ENCODE measurements at places on chromosomes 5 and 9.

DNA sequence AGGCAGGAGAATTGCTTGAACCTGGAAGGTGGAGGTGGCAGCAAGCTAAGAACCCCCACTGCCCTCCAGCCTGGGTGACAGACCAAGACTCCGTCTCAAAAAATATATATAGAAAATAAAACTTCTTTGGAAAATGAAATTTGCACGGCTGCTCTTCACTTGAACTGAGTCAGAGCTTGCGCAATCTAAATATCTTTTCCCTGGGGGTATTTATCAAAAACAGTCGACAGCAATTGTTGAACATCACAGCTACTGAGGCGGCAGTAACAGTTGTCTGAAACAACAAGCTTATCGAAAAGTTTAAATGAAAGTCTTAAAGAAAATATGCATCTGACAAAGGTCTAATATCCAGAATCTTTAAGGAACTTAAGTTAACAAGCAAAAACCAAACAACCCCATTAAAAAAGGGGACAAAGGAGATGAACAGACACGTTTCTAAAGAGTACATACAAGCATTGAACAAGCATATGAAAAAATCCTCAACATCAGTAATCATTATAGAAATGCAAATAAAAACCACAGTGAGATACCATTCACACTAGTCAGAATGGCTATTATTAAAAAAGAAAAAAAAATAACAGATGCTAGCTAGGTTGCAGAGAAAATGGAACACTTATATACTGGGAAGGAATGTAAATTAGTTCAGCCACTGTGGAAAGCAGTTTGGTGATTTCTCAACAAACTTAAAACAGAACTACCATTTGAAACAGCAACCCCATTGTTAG, 153.6 kb upstream of the CDH9 start:
- DNase-seq: no peak

- DNase-seq: no peak
These were observed 11.7 kb upstream of the SH3PXD2B start for GRCh38 chr5:172466062-172466461.

DNA sequence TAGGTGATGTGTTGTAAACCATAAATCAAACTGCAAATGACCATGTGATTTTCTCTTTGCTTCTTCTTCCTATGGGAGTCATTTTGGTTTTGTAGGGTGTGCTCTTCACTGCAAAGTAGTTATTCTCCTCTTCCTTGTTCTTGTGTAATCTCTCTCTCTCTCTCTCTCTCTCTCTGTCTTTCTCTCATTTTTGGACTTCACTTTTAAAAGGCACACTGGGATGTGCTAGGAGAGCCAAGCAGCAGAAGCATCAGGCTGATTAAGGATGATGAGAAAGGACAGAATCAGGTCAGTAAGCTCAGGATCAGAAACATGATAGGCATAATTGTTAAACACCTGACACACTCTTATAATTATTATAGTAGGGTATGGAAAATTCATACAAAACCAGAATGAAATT, 505.3 kb upstream of the ZNF608 start:
- no peak for DNase-seq

DNA sequence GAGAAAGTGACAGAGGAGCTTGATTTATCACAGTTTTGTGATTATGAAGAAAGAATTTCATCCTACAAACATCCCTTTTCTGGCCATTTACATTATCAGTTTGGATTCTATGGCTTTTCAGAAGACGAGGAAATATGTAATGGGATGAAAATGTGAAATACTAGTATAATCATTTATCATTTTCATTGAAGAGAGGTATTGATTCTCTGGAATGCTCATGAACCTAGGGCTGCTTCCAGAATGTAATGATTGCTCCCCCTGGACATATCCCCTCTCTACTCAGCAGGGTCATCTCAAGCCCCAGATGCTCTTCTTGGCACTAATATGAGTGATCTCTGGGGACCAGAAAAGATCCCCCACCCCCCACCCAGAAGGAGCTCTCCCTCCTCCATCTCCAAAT, 106.7 kb upstream of the ZNF618 start:
- DNase-seq: no peak

DNA sequence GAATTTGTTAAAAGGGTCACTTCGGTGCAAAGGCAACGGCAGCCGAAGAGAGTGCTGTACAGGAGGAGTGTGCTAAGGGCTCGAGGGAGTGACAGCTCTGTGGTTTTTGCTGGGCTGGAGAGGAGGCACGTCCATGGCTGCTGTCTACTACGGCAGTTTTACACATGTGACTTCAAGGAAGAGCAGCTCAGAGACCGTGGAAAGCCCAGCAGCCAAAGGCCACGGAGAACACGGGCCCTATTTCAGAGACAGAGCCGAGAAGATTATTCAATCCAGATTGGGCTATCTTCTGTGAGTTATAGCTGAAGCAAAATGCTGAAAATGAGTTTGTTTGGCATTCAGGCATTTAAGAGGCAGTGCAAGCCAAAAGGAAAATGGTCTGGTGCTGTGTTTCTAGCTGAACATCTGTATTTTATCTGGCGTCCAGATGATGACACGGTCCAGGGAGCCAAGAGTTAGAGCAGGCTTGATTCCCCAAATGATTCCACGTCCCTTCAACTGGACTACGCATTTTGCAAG, 96.4 kb downstream of the RFK start:
- peak; percentile 62 for DNase-seq

DNA sequence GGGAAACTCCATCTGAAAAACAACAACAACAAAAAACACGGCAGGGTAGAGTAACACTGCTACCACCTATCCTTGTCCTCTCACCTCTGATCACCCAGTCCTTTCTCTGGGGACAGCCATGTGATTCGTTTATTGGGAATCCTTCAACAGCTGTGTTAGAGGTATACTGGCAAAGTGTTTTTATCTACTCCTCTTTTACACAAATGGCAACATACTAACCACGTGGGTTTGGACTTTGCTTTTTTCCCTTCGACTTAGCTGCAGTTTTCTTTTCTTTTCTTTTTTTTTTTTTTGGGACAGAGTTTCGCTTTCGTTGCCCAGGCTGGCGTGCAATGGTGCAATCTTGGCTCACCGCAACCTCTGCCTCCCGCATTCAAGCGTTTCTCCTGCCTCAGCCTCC, 11.2 kb upstream of the SET start:
- DNase-seq: no peak

GRCh38 chr5:96487859-96488258, 54.8 kb upstream of the PCSK1 start:
- no peak for DNase-seq

- DNase-seq: no peak
These were observed 5.9 kb downstream of the NCS1 start for GRCh38 chr9:130177898-130178805.

DNA sequence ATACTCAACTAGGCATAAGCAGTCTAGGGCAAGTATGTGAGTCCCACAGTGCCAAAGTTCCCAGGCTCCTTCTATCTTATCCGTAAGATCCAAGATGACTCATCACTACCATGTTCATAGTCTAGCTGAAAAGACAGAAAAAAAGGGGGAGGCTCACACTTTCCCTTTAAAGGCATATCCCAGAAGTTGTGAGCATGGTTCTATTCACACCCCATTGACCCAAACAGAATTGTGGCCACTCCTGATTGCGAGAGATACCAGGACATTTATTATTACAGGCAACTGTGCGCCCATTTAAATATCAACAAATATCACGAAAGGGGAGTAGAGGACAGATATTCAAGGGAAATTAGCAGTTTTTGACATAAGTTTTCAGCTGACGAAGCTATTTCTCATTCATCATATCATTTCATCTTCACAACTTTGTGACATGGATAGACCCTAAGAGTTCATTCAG, 8.1 kb upstream of the PFDN1 start:
- DNase-seq: peak; percentile 66

GRCh38 chr9:135887585-135888050, 19.7 kb downstream of the CAMSAP1 start:
- no peak for DNase-seq

DNA sequence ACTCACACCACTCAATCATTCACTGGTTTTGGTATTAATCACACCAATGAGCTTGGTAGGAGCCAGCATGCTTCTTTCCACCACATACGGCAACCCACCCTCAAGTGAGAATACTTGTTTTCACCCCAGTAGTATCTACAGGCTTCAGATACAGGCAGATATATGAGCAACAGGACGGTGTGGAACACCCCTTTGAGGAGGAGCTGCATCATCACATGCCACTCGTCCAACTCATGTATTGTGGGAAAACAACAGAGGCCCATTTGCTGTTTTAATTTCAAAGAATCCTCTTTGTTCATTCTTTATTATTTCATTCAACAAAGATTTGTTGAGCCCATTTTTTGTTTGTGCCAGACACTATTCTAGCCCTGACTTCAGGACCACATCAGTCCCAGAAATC, 46.0 kb downstream of the RORB start:
- no peak for DNase-seq

GRCh38 chr5:126403876-126404275, 19.3 kb upstream of the GRAMD2B start:
- peak; percentile 49 for DNase-seq

DNA sequence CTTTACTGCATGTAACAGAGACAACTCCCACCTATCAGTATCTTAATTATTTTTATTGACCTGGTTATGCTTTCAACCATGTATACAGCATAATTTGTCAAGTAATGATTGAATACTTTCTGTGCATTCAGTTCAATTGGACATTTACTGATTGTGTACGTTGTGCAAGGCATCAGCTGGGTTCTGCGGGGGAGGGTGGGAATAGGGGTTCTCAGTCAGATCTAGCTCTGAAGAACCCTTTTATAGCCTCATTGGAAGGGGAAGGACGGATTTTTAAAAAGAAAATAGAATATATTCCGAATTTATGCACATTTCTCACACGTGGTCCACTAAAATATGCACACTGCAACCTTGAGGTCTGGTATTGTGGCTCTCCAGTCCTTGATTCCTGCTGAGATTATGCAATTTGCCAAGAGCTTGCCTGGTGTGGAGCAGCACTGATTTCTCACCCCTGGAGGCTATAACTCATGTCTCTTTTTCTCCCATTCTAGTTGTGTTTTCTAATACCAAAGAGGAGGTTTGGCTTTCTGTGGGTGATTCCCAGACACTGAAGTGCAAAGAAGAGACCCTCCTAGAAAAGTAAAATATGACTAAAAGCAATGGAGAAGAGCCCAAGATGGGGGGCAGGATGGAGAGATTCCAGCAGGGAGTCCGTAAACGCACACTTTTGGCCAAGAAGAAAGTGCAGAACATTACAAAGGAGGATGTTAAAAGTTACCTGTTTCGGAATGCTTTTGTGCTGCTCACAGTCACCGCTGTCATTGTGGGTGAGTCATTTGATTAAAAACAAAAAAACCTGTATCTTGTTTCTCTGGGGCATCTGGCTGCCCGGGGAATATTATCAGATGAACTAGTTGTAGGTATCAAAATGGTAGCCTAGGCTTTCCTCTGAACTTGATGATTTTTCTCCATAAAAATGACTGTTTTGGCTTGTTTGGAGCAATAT, 1.7 kb downstream of the SLC1A3 start:
- peak; percentile 70 for DNase-seq

- DNase-seq: no peak
These were observed 107.3 kb downstream of the ZDHHC21 start for GRCh38 chr9:14585730-14586473.

DNA sequence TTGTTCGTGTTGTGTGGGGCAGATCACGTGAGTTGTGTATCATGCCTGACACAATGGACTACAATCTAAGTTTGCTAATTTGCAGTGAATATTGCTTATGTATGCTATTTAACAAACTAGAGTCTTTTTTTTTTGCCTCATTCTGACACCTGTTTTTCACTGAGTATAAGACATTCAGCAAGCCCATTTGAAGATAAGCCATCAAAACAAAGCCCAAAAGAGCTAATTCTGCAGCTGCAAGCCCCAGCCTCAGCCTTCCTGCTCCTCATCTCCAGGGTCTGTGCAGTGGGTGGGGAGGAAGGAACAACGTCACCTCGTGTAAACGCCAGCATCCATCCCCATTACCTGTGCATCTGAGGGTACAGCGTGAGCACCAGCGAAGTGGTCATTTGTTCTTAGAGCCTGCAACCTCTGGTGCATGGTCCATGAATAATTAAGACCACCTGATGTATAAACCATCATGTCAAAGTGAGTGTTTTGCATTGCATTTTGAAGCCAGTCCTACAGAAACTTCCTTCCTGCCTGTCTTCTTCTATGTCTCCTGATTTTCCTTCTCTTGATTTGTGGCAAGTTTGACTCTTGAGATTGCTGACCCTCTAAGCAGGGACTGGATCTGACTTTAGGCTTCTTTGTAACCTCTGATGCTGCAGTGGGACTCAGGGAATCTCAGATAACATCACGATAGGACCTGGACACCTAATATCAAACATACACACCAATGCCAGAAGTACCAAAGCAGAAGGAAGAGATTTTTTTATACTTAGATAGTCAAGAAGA, 73.2 kb downstream of the FGF1 start:
- no peak for DNase-seq

DNA sequence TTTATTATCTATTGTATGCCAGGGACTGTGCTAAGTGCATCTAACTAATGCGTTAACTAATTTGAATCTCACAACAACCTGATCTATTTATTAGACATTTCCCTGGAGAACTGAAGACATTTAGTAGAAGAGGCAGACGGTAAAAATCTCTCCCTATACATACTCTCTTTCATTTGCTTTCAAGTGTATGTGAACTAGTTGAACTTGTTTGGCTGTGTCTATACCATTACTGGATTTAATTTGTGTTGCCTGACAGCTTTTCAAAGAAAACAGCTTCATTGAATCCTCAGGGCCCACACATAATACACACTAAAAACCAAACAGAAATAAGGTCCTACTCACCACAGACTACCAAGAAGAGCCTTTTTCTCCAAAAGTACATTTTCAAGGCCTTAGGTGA, 133.6 kb upstream of the NR3C1 start:
- DNase-seq: no peak

DNA sequence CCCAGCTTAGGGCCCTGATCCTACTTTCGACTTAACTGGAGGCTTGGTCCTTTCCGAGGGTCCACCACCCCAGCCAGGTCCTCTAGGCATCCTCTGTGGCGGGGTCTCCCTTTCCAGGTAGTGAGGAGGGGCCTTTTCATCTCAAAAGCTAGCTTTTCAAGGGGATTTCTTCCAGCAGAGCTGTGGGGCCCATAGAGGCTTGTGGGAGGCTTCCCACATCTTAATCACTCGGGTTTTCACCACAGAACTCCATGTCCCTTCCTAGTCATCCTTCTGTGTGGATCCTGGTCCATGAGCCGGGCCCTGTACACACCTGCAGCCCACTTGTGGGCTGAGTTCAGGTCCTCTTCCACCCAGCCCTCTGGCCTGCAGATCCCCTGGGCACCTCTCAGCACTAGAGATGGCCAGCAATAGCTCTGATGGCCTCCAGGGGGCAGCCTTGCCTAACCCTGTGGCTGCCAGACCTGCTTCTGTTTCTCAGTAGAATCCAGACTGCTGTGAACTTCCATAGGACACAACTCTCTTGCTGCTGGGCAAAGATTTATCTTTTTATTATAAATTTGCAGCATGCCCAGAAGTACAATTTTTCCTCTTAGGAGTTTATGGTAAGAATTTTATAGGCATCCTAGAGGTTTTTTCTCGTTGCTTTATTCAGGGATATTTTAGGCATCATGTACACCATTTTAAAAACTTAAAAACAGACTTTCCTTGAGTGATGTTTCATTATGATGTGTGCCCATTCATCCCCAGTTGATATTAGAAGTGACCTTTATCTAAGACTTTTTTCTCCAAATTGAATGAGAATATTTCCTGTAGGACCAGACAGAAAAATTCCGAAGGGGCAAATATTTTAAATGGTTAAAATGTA, 208.9 kb downstream of the TRIO start:
- peak; percentile 79 for DNase-seq

GRCh38 chr5:94893412-94894135, 275.1 kb downstream of the SLF1 start:
- DNase-seq: no peak
